AG04449 (cell line): ENCODE measurements at places on chromosomes 3 and 15.

- peak; percentile 26 for DNase-seq
Measured at GRCh38 chr3:161854232-161854771, 357.7 kb downstream of the OTOL1 start.

DNA sequence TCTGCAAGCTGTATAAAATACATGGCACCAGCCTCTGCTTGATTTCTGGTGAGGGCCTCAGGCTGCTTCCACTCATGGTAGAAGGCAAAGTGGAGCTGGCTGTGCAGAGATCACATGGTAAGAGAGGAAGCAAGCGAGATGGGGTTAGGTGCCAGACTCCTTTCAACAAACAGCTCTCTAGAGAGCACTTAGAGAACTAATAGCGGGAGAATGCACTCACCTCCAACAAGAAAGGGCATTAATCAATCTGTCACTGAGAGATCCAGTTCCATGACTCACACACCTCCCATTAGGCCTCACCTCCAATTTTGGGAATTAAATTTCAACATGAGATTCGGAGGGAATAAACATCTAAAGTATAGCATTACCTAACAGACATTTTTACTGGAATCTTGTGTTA, 644.1 kb upstream of the ARRDC4 start:
- no peak for DNase-seq

DNA sequence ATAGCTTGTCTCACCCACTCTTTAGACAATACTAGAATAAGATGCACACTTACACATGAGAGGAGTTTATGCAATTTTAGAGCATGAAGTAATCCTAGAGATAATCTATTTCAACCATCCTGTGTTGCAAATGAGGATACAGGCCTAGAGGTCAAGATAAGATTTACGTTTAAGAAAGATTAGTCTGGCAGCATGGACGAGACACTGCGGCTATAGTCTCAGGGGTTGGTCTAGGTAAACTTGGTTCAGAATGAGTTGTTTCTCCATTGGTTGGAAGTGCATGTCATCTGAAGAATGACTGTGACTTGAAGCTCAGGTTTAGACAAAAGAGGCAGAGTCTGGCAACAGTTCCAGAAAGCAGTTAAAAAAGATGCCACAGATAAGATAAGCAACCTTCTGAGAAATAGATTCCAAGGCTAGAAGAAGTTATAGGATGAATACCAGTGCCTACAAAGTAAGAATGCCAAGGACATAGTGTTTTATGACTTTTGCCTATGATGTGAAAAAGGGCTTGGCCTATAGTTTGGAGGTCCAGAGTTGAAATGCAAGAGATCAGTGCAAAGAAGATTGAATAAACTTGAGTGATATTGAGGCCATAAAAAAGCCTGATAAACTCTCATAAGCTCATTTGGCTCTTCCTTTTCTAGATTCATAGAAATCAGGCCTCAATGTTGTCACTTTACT, 631.0 kb downstream of the SQOR start:
- no peak for DNase-seq

DNA sequence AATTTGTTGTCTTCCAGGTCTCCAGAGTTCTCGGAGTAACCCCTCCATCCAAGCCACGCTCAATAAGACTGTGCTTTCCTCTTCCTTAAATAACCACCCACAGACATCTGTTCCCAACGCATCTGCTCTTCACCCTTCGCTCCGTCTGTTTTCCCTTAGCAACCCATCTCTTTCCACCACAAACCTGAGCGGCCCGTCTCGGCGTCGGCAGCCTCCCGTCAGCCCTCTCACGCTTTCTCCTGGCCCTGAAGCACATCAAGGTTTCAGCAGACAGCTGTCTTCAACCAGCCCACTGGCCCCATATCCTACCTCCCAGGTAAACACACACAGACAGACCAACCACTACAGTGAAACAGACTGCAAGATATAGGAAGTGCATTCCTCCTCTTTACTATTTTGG, 87.9 kb upstream of the BLM start:
- no peak for DNase-seq

DNA sequence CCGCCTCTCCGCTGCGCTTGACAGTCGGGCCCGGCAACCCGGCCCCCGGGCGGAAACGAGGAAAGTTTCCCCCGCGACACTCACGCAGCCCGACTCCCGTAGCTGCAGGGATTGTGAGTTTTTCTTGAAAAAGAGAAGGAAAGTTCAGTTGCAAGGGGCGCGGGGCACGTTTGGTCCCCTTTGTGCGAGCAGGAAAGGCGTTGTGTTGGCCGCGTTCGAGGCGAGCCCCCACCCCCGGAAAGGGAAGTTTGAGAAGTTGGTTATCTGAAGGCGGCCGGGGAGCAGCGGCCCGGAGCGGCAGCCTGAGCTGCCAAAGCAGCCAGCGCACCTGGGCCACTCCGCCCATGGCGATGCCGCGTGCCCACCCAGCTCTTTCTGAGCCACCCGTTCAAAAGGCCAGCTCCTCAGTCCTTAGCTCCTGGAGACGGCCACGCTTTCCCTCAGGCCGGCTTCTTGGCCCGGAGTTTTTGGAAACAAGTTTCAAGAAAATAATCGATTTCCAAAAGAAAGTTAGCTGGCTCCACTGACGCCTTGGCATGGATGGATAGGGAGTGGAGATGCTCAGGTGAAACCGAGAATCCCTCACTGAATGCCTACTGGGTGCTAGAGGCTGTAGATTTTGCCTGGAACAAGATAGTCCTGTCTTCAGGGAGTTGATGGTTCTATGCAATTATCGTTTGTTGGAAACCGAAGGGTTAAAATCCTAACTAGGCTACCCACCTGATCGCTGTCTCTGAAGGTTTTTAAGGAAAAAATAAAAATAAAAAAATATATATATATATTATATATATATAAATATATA, 832 bp downstream of the TGFBR2 start:
- no peak for DNase-seq

DNA sequence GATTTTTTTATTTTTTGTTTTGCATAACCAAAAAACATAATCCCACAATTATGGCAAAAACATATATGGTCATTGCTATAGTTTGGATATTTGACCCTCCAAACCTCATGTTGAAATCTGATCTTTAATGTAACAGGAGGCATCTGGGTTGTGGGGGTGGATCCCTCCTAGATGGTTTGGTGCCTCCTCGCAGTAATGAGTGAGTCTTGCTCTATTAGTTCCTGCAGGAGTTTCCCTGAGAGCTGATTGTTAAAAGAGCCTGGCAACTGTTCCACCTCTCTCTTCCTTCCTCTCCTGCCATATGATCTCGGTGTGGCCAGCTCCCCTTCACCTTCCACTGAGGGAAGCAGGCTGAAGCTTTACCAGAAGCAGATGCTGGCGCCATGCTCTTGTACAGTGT, 33.2 kb upstream of the TRIM59 start:
- DNase-seq: no peak

- DNase-seq: no peak
Measured at GRCh38 chr3:112471596-112472325, 27.5 kb downstream of the BTLA start.

DNA sequence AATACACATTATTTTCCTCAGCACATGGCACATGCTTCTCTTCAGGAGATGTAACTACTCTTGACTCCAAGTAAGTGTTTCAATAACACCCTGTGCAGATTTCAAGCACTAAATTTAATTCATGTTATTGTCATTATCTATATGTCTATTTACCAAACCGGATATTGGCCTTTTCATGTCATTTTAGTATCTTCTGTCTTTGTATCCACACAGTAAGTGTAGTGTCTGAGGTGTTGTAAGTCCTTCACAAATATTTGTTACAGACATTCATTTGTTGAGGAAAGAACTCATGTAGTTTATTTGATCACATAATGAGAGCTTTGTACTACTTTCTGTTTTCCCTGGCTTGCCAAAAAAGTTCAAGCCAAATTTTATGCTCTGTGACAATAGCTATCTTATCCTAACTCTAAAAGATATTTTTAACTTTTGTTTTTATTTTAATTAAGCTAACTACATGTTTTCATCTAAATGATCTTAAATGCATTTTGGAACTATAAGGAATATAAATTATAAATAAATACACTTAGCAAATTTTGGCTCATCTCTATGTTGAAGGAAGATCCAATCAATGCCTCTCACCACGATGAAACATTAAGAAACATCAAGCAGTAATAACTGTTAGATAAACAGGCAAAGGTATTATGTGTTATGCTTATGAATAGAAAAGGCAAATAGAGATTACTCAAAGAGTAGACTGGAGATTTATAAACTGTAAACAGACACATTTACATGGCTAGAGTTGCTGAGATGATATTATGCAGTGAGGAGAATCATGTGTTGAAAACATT, 48.3 kb downstream of the SPTSSB start:
- no peak for DNase-seq

DNA sequence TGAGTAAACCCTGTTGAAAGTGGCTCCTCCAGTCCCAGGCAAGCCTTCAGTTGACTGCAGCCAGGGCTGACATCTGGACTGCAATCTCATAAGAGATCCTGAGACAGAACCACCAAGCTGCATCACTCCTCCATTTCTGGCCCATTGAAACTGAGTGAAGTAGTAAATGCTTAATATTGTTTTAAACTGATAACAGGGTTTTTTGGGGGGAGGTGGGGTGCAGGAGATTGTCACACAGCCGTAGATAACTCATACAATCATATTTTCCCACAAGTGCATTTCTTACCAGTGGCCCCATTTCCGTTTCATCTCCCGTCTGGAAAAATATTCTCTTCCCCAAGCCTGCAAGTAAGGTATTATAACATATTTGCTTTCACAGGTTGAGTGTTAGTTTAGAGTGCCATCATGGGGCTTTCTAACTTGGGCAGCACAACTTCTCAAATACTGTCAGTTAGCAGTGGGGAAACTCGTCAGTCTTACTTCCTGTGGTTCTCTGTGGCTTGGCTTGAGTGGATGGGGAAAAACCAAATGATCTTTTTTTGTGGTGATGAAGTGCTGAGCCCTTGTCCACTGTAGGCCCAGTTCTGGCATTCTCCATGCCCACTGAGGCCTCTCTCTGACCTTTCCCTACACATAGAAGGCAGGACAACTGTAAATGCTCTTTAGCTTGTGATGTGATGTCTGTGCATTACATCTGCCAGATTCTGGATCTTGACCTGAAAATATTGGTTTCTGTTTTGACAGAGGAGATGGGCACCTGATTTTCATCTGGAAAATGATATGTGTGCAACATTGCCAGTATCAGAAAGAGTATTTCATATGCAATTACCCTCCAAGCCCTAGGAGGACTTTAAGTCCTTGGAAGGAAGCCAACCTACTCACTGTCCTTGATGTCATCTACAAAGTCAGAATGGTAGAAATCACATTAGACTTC, 90.1 kb upstream of the BHLHE40 start:
- DNase-seq: no peak

- no peak for DNase-seq
Measured at GRCh38 chr15:34737477-34737876, 17.3 kb downstream of the GJD2 start.

GRCh38 chr3:10601151-10601856, 95.9 kb upstream of the ATP2B2 start:
- DNase-seq: no peak

DNA sequence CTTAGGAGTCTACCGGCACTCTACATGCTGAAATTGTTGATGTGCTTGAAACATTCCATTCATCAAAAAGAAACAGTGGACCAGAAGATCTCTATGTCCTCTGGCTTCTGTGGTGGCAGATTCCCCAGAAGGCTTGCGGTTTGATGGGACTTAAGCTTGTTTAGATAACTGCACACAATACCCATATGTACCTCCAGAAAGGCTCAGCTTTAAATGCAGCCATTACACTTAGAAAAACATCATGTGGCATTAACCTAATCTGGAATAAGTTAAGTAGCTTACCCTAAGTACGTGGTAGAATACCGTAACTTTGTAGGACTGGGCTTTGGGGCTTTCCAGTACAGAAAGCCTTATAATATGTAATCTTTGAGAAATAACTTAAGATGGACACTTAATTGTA, 187.3 kb downstream of the RBMS3 start:
- no peak for DNase-seq

- DNase-seq: no peak
Measured at GRCh38 chr3:144051211-144051610, 79.6 kb downstream of the DIPK2A start.

- DNase-seq: no peak
Measured at GRCh38 chr3:2896308-2896939, 213.8 kb downstream of the IL5RA start.

- DNase-seq: no peak
Measured at GRCh38 chr15:99406716-99407487, 155.6 kb downstream of the LRRC28 start.

DNA sequence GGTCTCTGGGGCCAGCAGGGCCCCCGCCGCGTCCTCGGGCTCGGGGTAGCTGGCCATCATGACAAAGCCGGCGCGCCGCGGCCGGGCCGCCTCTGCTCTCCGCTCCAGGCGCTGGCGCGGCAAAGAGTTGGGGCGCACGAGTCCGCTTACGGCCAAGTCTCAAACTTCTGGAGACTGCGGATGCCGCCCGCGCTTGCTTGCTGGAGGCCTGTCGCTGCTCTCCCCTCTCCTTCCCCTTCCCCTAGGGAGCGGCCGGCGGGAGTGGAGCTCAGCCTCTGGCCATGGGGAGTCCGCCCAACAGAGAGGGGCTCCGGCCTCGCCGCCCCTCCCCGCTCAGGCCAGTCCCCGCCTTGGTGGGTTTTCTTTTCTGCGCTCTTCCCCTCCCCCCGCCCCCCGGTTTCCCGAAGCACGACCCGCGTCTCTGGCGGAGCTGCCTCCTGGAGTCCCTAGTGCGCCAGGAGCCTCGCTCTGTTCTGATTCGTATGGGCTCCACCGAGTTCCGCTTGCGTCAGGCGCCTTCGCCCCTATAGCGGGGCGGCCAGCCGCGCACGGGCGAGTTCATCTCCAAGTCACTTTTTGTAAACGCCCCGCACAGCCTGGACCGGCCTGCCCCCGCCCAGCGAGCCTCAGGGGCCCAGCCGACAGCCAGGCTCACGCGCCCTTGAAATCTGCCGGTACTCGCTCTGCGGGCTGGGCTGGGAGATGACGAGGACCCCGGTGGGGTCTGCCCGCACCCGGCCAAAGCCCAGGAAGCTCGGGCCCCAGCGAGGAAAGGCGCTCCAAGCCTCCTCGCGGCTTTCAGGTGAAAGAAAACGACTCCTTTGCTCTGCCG, at the start of the genes FOXL2 and FOXL2NB:
Gene FOXL2 (minus strand): TSS at position 475 of the 832 bp plus-strand sequence. CDS start 415 bp downstream, at position 60.
Gene FOXL2NB (plus strand): TSS at position 555 of the 832 bp plus-strand sequence. CDS start 148 bp downstream, at position 703.
- DNase-seq: peak; percentile 53

DNA sequence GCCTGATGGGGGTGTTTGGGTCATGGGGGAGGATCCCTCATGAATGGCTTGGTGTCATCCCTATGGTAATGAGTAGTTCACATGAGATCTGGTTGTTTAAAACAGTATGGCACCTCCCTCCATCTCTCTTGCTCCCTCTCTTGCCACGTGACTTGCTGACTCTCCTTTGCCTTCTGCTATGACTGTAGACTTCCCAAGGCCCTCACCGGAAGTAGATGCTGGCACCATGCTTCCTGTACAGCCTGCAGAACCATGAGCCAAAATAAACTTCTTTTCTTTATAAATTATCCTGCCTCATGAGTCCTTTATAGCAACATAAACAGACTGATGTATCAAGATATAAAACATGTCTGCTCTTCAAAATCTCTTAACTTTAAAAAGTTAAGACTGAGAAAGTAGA, 96.1 kb downstream of the TFDP2 start:
- DNase-seq: no peak

DNA sequence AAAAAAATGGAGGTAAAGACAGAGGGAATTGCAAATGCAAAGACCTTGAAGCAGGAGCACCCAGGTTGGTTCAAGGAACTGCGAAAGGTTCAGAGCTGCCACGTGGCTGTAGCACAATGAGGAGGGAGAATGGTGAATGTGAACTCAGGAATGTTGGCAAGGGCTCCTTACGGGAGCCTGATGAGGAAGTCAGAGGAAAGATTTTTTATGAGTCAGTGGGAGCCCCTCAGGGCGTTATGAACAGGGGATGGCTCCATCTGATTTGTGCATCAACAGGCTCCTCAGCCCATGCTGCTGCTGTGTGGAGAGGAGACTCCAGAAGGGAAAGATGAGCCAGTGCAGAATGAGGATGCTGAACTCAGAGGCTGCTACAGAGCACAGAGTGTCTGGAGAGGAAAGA, 194.4 kb downstream of the ARRDC4 start:
- peak; percentile 47 for DNase-seq

GRCh38 chr3:45915518-45916231, 27.6 kb upstream of the CXCR6 start:
- peak; percentile 72 for DNase-seq
